Femur (tissue), 1 donor: ENCODE measurements at places on chromosomes 1 and 21.

DNA sequence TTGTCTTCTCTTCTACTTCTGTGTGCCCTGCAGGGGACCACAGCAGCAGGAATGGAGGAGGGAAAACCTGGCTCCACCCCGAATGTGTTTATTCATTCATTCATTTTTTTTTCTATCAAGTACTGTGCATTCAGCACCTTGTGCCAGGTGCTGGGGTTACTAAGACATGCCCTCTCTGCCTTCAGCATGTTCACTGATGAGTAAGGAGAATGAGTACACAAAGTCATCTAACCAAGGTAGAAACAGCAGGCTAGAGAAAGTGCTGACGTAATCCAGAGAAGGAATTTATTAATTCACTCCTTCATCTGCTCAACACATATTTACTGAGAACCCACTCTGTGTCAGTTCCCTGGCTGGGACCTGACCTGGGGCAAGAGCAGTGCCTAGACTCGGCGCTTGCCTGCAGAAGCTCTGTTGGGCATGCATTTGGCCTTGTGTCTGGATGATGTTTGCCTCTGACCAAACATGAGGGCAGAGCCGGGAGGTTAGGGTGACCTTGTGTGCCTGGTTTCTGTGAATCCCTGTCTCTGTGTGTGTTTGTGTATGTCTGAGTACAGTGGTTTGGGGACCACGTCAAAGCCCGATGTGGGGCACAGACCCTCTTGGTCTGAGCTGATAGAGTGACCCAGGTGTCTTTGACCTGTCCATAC, 3.3 kb upstream of the MYOG start:
- no peak for DNase-seq

- DNase-seq = no peak
These were observed 180.7 kb downstream of the ZNF326 start for GRCh38 chr1:90175490-90176167.

DNA sequence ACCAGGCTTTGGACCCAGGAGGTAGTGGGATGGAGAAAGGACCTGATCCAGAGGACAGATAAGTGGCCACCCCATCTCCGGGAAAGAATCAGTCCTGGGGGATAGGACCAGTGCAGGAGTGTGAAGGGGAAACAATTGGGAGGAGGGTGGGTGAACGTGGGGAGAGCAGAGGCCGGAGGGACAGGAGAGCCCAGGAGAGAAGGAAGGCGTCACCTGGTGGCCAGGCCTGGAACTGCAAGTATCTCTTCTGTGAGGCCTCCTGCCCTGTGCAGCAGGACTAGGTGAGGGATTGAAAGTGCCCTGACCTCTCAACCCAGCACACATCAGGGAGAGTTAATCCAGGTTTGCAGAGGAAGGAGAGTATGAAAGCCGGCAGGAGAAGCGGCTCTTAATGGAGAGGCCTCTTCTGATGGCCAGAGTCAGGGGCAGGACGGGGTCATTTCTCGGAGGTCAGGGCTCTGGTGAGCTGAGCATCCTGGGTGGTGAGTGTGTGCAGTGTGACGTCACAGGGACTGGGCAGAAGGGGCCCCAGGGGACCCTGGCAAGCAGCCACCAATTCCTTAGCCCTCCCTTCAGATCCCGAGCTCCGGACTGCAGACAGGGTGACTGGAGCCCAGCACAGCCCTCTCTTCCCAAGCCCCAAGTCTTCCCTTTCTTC, 9.2 kb upstream of the LAD1 start:
- DNase-seq = peak; percentile 81

DNA sequence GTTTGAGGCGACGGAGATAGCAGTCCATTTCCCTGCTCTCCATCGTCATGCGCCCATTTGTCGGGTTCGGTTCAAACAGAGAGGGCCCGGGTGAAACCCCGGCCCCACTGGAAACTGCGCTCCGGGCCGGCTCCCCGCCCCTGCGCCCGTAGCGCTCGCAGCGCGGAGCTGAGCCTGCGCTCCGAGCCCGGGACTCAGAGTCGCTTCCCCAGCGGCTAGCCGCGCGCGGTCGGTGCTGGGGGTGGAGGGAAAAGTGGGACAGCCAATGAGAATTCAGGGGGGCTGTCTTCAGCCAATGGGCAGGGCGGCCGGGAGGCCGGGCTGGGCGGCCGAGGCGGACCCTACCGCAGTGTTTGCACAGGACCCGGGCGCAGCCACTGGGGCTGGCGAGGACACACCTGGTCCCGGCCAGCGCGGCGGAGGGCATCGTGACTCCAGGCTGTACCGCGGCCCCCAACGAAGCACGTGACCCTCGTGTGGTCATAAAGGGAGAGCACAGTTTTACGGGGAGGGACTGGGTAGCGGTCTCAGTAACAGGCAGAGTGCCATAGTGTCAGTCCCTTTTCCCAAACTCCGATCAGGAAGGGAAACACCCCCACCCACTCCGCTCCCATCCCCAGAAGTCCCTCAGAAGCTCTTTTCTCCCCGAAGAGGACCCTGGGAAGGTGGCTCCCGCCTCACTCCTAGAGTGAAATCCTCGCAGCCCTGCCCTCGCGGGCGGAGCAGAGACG, at the start of gene INKA2:
Gene INKA2 (minus strand): TSS at position 202 of the 731 bp plus-strand sequence. CDS start 153 bp downstream, at position 49.
- peak; percentile 93 for DNase-seq

DNA sequence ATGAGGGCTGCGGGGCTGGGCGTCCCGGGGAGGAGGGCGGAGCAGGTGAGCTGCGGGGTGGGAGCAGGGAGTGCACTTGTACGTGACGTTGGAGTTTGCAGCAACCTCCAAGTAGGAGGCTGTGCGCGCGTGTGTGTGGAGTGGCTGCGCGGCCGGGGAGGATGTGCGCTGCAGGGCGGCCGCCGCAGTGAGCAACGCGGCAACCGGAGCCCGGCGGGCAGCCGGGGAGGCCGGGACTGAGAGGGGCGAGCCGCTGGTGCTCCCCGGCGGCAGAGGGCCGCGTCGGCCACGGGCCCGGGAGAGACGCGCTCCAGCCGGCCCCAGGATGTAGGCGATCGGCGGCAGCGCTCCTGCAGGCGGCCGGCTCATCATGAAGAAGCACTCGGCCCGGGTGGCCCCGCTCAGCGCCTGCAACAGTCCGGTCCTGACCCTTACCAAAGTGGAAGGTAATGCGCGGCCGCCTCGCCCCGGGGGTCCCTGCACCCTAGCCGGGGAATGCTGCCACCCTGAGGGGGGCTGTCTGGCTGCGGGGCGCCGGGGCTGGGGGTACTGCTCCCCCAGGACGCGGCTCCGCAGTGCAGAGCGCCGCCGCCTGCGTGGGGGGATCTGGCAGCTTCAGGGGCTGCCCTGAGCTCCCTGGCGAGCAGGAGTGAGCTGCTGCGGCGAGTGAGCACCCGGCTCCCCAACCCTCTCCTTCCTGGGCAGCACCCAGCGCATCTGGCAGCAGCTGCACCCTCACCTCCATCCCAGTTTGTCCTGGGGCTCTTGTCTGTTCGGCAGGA, 158.9 kb upstream of the COA6 start:
- peak; percentile 53 for DNase-seq

DNA sequence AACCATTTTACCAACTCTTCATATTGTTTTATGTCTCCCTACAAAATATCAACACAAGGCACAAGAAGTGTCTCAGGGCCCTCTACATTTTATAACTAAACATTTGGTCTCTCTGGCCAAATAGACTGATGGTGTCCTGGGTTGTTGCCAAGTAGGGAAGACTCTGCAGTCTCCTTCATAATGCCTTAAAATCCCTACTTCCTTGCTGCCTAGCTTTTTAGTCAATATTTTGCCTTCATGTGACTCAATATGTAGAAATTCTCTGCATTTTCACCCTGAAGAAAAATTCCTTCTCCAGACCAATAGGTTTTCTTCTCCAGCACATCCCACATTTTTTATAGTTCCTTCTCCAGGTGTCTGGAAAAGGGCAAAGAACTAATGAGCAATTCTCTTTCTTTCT, 72.6 kb upstream of the IPO9 start:
- no peak for DNase-seq

DNA sequence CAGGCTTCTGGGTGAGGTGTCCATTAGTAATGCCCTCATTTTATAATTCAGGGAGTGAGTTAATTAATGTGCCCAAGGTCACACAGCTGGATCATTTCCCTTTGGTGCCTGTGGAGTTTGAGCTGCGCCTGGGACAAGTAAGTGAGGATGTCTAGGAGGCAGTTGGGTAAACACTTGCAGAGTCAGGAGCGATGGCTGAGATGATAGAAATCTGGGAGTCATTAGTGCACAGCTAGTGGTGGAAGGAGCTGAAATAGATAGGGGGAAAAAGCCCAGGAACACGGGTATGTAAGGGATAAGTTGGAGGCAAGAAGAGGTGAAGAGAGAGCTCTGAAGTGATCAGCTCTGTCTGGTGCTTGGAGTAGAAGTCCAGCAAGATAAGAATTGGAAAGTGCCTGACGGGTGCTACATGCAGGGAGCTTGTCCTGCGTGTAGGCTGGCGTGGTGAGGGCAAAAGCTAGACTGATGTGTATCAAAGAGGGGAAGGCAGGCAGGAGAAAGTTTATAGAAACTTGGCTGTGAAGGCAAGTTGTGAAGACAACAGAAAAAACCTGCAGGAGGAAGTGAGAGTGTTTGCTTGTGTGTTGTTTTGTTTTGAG, 1.7 kb upstream of the SCAF4 start:
- no peak for DNase-seq

- DNase-seq = no peak
These were observed 31.0 kb upstream of the SDHB start for GRCh38 chr1:17084787-17085186.

DNA sequence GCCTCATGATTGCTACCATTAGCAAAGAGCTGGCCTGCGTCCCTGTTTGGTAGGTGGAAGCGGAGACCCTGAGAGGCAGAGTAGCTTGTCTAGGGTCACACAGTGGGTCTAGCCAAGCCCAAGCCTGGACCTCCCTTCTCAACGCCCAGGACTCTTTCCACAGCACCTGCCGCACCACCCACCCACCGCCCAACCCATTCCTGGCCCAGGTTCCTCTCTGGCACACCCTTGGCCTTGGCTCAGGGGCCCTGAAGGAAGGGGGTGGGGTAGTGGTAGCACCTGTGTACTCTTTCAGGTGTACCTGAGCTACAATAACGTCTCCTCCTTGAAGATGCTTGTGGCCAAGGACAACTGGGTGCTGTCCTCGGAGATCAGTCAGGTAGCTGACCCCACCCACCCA, 19.3 kb downstream of the FAM151A start:
- peak; percentile 5 for DNase-seq

DNA sequence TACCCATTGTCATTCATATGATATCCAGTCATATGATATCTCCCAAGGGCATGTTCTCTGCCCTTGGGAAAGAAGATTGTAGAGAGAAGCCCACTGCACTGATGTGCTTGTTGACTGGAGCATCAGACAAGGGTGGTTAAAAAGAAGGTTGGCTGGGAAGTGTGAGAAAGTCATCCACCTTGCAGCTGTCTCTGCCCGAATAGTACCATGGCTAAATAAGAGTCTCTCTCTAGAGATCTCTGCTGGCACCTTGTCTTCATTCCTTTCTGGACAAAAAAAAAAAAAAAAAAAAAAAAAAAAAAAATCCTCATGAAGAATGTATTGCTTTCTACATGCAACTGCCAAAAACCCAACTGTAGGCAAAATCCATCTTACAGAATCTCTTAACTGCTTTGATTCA, 349.7 kb upstream of the ESRRG start:
- DNase-seq = no peak
